ENCODE measurements at places on chromosomes 3 and 15.
A peak's percentile ranks its signal among the peaks of the same experiment; 100 is the strongest.

DNA sequence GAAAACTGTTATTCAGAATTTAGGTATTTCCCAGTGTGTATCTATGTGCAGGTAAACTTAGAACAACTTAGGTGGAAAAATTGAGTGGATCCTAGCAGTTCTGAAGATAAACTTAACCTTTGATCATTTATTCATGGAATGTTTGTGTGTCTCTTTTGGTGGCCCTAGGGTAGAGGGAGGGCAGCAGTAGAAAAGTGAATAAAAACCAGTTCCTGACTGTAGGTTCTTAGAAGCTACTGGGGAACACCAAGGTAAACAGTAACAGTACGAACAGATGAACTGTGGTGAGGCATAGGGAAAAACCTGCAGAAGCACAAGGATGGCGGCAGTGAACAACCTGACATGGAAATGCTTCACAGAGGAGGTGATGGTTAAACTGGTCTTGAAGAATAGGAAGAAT lies 2.5 kb downstream of the SNRK start:
- no peak for DNase-seq

GRCh38 chr15:80940851-80941250 lies 48.8 kb downstream of the MESD start:
- DNase-seq: no peak

DNA sequence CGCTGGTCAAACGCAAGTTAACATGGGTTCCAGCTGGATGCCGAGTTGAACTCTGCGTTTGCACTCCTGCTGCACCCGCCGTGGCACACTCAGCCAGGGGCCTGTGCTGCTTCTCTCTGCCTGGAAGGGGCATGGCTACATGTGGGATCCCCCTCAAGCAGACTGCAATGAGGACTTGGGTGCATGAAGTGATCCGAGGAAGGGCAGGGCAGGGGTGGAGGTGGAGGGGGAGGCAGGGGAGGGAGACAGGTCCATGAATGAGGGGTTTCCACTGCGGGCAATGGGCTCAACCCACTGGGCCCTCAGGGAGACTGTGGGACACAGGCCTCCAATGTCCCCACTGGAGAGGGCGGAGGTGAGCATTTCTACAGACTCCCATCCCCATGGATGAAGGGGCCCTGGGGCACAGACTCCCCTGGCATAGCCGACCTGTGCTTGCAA lies 141.6 kb upstream of the MEF2A start:
- no peak for DNase-seq

GRCh38 chr3:144523396-144523795 lies 551.8 kb downstream of the DIPK2A start:
- no peak for DNase-seq

- no peak for DNase-seq
These were observed 72.7 kb downstream of the NUP210 start for GRCh38 chr3:13347390-13347950.

GRCh38 chr15:81011593-81011992 lies 10.9 kb downstream of the TLNRD1 start:
- no peak for DNase-seq

- DNase-seq: no peak
These were observed 31.3 kb downstream of the CCDC13 start for GRCh38 chr3:42741796-42742195.

DNA sequence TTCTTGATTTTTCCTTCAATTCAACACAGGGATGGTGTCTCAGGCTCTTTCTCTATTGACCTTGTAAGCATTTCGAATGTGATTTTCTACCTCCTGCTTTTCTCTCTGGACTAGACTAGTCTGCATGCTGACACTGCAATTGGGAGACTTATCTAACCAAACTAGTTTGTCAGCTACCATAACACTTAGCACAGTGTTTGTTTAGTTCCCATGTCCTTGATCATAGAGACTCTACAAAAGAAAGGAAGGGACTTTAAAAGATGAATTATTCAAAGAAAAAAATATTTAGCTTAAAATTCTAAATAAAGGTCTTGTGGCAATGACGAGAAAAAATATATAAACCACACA lies 407.0 kb downstream of the ERC2 start:
- DNase-seq: no peak

DNA sequence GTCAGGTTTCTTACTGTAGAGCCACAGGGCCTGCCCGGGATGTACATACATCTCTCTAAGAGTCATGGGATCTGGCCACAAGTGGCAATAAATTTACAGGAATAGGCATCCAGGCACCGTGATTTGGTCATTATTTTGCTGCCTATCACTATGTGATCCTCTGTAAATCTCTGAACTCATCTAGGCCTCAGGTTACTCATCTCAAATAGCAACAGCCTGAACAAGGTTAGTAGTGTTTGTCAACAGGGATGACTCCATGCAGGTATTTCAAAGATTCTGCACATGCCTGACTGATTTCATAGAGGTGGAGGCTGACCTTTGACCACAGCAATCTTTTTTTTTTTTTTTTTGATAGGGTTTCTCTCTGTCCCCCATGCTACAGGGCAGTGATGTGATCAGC lies 88.8 kb upstream of the TBL1XR1 start:
- DNase-seq: no peak

GRCh38 chr3:141499965-141500364 lies 13.1 kb downstream of the RASA2 start:
- DNase-seq: no peak

DNA sequence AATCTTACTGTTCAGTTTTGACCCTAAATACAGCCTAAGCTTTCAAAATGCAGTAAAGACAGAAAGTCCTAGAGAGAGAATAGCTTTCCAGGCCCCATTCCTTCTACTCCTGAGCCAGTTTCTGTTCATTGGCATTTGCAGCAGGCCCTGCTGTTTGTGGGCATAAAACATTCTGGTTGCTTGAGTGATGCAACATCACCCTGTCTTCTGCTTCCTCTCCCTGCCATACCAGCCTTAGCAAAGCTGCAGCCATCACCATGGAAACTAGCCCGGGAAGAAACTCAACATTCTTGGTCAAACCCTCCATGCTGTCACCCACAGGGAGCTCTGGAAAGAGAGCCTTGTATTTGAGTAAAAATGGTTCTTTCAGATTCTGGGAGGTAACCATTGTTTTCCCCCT lies 325.7 kb downstream of the MAGI1 start:
- no peak for DNase-seq

- DNase-seq: no peak
These were observed 27.3 kb downstream of the SLMAP start for GRCh38 chr3:57783186-57784088.

GRCh38 chr3:167887096-167887495 lies 151.6 kb downstream of the SERPINI1 start:
- no peak for DNase-seq

GRCh38 chr15:82943176-82943575 lies 9.3 kb downstream of the HOMER2 start:
- no peak for DNase-seq

- DNase-seq: no peak
These were observed 5.6 kb upstream of the RPP25 start for GRCh38 chr15:74962219-74962618.

DNA sequence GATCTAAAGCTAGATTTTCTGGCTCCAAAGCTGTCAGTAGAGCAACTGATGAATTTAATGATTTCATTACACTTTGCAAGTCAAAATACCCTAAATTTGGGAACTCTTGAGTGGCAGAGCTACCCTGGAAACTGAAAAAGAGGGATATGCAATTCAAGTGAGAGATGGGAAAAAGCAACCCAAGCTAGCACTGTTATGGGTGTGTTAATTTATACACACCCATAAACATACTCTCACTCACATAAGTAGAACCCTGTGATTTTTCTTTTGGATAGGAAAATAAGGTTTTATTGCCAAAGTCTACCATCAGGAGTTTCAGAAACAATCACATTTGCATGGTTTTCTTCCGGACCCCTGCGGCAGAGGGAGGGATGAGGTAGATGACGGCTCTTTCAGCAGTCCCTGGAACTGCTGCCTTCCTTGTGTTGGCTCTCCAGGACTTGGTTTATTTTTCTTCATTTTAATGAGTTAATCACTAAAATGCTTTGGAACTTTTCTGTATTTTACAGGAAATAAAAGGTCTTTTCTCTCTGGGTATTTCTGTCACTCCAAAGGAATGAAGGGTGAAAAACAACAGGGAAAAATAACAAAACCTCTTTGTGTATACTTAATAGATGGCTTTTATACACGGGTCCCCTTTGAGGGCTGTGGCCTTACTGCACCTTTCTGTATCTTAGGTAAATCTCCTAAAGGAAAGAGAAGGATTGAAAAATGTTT lies 63.8 kb downstream of the TTC23 start:
- no peak for DNase-seq

DNA sequence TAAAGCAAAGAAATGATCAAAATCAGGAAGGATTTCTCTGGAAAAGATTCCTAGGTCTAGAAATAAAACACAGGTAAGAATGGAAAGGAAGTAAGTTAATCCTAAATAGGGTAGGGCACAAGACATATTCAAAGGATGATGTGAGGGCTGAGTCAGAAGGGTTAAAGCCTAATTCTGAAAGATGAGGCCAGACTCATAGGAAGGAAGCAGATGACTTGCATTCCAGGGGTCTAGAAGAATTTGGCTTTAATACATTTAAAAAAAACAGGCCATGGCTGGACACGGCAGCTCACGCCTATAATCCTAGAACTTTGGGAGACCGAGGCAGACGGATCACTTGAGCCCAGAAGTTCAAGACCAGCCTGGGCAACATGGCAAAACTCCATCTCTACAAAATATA lies 3.2 kb downstream of the SSR3 start:
- DNase-seq: no peak

GRCh38 chr3:64928683-64929082 lies 240.9 kb upstream of the ADAMTS9 start:
- DNase-seq: no peak

GRCh38 chr3:23422517-23422851 lies 219.4 kb downstream of the UBE2E2 start:
- no peak for DNase-seq

- no peak for DNase-seq
These were observed 184.2 kb upstream of the PDZRN3 start for GRCh38 chr3:73808862-73809509.

DNA sequence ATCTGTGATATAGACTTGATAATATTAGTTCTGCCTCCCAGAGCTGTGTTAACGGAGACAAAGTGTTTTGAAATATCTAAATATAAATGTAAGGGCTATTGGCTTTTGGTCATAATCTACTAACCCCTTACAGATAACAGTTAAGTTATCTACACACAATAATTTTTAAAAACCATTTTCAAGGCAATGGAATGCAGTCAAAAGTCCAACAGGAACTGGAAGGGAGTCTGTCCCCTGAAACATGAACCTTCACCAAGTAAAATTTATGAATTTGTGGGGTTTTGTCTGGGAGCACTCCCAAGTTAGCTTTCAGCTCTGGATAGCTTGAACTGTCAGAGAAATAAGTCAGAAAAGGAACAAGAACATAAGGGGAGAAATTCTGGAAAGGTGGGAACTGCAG lies 312.3 kb upstream of the ICE2 start:
- DNase-seq: no peak

DNA sequence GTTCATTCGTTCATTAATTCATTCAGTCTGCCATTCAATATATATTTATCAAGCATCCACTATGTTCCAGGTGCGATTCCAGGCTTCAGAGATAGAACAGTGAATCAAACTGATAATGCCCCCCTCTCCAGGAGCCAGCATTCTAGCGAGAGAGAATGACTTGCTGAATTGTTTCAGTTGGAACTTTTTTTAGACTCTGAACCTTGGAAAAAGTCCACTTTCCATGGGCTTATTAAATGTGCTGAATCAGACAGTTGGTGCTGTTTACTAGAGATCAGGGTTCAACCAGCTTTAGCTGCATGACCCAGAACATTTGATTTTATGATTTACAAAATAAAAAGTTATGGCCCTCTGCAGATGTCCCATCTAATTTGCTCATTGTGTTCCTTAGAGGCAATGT lies 213.2 kb downstream of the THSD4 start:
- DNase-seq: no peak

DNA sequence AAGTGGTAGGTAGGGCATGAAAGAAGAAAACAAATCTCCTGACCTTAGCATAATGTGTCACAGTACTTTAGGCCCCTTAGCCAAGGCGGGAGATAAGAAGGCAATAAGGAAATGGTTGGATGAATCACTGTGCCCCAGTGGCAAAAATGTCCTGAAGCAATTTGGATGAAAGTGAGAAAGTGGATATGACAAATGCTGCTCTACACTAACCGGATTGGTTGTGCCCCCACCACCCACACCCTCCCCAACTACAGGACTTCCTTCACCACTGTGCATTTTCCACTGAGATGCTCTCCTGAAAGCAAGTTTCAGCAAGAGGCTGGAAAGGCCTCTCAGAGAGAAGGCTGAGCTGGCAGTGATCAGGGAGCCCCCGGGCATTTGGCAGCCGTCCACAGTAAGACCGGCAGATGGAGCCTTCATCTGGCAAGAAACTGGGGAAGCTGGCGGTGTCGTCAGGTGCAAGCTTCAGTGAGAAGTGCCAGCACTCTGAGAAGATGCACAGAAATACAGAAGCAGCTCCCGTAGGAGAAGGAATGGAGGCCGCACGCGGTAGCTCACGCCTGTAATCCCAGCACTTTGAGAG lies 63.8 kb downstream of the ATP1B3 start:
- DNase-seq: no peak

DNA sequence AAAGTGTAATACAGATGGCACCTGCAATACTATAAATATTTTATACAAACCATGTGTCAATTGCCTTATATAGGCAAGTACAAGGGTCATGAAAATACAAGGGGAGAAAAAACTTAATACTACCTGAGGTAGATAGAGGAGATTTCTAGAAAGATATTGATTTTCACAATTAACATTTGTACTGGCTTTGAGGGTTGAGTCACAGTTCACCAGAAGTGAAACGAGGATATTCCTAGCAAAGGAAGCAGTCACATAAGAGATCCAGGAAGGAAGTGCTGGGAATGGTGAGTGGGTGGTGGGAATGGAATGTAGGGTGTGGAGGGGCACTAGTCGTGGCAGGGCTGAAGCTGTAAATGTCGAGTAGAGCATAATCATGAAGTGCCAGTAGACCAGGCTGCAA lies 108.7 kb downstream of the P2RY1 start:
- no peak for DNase-seq

DNA sequence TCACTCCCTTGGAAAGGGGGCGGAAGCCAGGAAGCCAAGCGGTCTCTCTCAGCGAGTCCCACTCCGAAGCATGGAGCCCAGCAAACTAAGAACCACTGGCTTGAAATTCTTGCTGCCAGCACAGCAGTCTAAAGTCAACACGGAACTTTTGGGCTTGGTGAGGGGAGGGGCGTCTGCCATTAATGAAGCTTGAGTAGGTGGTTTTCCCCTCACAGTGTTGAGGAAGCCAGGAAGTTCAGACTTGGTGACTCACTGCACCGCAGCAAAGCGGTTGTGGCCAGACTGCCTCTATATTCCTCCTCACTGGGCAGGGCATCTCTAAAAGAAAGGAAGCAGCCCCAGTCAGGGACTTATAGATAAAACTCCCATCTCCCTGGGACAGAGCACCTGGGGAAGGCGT lies 665.4 kb upstream of the CBLB start:
- peak; percentile 1 for DNase-seq

GRCh38 chr3:18443665-18444594 lies 18.8 kb upstream of the SATB1 start:
- no peak for DNase-seq
